Prostate gland (tissue), 2 donors: ENCODE measurements at places on chromosomes 2 and 18. TPM values are rescaled to one million over a fixed set of nuclear protein-coding genes. Genes with fewer than 3 reads are reported as not detected.

DNA sequence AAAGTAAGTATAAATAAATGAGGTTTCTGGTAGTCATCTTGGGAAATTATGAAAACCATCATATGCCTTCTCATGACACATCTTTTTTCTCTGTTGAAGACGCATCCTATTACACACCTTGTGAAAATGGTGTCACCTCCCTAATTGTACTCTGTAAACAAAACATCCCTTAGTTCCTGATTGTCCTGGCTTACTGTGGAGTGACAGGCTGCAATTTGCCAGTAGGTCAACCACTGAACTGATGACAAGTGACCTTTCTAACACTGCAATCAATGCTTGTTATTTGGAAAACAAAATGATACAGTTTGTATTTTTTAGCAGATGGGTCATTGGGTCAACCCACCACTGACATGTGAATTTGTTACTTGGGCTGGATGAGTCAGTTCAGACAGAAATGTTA is 219.5 kb downstream of the PTPRM start:
- H3K4me3 ChIP-seq, result no peak overlapping the region
- H3K27ac ChIP-seq, result no peak overlapping the region
- DNase-seq, result no peak
- no peaks in the 10 kb centered on the region for H3K36me3 ChIP-seq
- no peaks in the 10 kb centered on the region for H3K27me3 ChIP-seq

GRCh38 chr2:12106440-12107080 is 360.1 kb downstream of the LPIN1 start:
- H3K36me3 ChIP-seq, result no peaks in the 10 kb centered on the region
- no peak overlapping the region for H3K27ac ChIP-seq
- no peak overlapping the region for H3K4me3 ChIP-seq
- H3K27me3 ChIP-seq, result no peaks in the 10 kb centered on the region

GRCh38 chr2:167988296-167988695 is 259.1 kb downstream of the STK39 start:
- no peak overlapping the region for H3K27ac ChIP-seq
- no peaks in the 10 kb centered on the region for H3K36me3 ChIP-seq
- DNase-seq, result no peak
- H3K27me3 ChIP-seq, result no peaks in the 10 kb centered on the region
- no peaks in the 10 kb centered on the region for H3K4me1 ChIP-seq

DNA sequence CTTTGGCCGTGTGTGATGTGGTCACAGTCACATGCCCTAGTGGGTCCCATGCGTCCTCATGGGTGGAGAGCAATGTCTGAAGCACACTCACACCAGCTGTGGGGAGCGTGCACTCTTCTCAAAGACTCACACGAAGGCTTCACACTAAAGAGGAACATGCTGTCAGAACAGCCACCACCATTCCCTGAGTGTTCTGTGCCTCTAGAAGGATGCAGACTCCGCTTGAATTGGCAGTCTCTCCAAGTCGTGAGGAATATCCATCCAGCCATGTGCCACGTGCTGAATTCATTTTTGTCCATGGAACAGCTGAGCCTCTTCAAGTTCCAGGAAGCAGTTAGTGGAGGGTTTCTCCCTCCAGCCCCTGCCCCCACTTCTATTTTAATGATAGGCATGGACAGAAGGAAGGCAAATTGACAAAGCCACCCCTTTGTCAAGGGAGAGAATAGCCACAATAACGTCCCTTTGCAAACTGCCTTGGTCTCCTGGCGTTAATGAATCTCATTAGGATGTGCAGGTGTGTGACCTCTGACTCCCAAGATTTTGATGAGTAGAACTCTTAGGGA is 464.3 kb upstream of the ID2 start:
- DNase-seq, result no peak
- no peaks in the 10 kb centered on the region for H3K4me1 ChIP-seq
- H3K4me3 ChIP-seq, result no peak overlapping the region
- no peaks in the 10 kb centered on the region for H3K27me3 ChIP-seq
- no peak overlapping the region for H3K27ac ChIP-seq

GRCh38 chr18:39019989-39020388 is 1454.4 kb upstream of the CELF4 start:
- H3K27me3 ChIP-seq, result no peaks in the 10 kb centered on the region
- DNase-seq, result no peak
- no peak overlapping the region for H3K27ac ChIP-seq
- no peak overlapping the region for H3K4me3 ChIP-seq
- no peaks in the 10 kb centered on the region for H3K4me1 ChIP-seq

TMEM247 gene
- 2.6 TPM for total RNA-seq

GRCh38 chr18:40355726-40356125 is 1599.3 kb upstream of the PIK3C3 start:
- no peaks in the 10 kb centered on the region for H3K4me1 ChIP-seq
- H3K36me3 ChIP-seq, result no peaks in the 10 kb centered on the region
- H3K4me3 ChIP-seq, result no peak overlapping the region

- no peaks in the 10 kb centered on the region for H3K27me3 ChIP-seq
- no peak overlapping the region for H3K27ac ChIP-seq
- no peaks in the 10 kb centered on the region for H3K36me3 ChIP-seq
- DNase-seq, result no peak
Observed at GRCh38 chr2:47521666-47522285, 118.8 kb downstream of the MSH2 start.

- no peak for DNase-seq
- no peaks in the 10 kb centered on the region for H3K27me3 ChIP-seq
- no peak overlapping the region for H3K27ac ChIP-seq
Observed at GRCh38 chr2:172821370-172822338, 86.0 kb downstream of the RAPGEF4 start.

CNTNAP5 gene
- not detected for total RNA-seq

COBLL1 gene
- 82.8 TPM for total RNA-seq

GRCh38 chr18:2680216-2680792 is 24.8 kb downstream of the SMCHD1 start:
- H3K27me3 ChIP-seq, result no peaks in the 10 kb centered on the region
- H3K27ac ChIP-seq, result no peak overlapping the region

MTA3 gene
- total RNA-seq, result 23.6 TPM

MYO1B gene
- 38.3 TPM for total RNA-seq
